ENCODE measurements at places on chromosomes 11 and 22.

DNA sequence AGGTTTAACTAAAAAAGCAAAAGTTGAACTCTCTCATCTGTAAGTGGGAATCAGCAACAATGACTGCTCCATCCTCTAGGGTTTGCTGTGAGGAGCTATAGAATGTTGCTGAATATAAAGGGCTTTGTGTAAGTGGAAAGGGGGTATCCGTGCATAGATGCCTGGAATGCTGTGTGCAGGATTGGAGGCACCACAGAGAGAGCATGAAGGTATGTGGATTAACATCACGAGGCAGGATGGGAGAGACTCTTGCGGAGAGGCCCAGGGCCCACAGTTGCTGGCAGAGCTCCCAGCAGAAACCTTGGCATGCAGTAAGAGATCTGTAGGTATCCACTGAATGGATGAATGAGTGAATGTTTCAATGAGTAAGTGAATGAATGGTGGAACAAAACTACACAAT lies 298.7 kb upstream of the DDI1 start:
- DNase-seq, result no peak

DNA sequence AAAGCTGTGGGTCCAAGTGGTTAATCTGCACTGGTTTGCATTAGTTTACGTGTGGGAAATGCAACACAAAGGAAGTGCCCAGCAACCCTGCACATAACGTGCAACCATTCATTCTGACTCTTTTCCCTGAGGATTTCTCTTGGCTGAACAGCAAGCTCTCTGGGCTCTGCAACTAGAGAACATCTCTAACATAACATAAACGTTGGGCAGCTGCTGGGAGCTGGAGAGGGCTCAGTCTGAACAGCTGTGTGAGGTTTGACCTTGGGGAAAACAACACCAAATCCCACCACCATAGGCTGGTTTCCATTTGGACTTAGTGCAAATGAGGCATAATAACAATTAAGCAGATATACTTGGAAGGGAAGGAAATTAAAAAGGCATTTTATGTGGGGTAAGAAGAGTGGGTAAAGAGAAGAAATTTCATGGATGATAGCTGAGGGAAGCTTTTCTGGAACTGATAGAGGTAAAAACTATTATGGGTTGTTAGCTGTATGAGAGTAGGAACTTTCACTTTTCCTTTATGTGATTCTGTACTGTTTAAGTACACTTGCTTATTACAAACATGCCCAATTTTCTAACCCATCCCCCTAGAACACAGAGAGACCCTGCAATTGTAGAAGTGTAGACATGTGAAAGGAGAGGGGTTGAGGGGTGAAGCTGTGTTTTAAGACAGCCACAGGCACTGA lies 76.2 kb downstream of the SNX19 start:
- DNase-seq, result no peak

DNA sequence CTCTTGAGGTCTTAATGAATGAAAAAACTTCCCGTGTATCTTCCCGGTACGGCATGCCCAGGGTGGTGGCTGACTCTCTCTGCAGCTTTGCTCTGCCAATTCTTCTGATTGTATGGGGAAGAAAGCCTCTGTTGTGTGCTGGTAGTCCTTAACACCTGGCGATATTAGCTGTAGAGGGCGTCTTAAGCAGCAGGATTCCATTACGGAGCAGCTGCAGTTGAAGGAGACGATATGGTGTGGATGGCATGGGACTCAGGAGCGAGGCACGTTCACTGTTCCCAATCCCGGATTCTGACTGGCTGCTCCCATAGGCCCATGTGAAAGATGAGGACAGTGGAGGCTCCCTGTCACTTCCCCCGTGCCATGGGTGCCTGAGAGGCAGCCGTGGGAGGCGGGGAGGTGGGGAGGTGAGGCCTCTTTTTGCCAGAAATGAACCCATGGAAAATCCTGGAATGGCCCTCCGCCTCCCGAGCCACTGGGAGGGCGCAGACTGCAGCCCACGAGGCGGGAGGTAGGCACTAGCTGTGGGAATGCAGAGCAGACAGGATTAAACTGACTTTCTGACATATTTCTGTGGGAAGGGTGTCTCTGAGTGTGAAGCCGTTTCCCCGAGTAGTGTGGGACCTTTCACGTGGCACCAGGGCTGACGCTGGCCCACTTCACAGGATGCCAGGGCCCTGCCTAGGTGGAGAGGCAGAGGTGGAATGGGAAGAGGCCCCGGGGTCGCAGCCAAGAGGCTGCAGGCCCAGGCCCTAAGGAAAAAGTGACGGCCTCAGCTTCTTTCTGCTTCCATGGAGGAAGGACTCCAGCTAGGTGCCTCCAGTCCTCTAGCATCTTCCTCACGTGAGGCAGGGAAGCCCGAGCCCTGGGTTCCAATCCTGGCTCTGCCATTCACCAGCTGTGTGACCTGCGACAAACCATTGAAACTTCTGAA lies 121.4 kb upstream of the CD82 start:
- no peak for DNase-seq

DNA sequence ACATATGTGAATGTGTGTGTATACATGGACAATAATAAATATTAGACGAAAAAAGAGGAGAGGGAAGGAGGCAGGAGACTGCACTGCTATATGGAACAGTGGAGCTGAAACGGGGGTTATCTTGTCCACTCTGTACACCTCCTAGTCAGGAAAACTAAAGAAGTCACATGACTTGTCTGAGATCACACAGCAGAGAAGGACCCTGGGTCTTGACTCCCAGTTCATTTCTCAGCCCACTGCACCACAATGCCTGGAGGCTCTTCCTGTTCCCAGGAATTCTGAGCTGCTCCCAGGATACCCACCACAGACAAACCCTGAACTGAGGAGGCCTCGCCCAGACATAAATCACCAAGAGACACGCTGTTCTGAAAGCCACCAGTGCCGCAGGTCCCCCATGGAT lies 349.6 kb downstream of the CTTN start:
- DNase-seq, result no peak

GRCh38 chr22:43566021-43566420 lies 154.2 kb downstream of the MPPED1 start:
- DNase-seq, result no peak

DNA sequence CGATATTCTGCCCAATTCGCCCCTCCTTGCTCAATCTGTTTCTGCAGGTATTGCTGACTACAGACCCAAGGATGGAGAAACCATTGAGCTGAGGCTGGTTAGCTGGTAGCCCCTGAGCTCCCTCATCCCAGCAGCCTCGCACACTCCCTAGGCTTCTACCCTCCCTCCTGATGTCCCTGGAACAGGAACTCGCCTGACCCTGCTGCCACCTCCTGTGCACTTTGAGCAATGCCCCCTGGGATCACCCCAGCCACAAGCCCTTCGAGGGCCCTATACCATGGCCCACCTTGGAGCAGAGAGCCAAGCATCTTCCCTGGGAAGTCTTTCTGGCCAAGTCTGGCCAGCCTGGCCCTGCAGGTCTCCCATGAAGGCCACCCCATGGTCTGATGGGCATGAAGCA lies 9.2 kb upstream of the SLC35E4 start:
- no peak for DNase-seq

DNA sequence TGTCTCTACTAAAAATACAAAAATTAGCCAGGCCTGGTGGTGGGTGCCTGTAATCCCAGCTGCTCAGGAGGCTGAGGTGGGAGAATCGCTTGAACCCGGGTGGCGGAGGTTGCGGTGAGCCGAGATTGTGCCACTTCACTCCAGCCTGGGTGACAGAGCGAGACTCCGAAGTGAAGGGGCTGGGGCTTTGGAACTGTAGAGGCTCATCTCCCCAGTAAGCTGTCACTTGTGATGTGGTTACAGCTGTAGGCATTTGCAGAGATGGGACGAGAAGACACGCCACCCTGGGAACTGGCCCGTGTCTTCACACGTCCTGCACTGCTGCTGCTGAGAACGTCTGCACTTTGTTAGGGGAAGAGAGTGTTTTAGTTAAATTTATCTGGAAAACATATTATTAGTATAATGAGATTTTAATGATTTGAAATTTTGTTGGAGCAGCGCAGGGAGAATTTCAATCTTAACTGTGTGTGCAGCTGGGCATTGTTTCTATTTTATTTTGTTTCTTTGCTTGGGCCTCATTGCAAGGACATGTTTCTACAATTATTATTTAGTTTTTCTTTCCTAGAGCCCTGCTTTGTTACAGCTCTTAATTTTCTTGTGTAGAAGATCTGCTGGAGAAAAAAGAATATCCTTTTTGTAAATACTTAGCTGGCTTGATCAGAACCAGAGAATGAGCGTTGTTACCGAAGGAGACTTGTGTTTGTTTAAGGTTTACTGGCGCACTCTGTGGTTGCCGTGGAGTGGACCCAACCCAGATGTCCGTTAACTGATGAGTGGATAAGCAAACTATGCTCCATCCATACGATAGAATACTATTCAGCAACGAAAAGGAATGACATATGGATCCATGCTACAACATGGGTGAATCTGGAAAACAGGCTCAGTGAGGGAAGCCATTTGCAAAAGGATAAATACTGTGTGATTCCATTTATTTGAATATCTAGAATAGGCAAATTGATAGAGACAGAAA lies 18.4 kb downstream of the PARVB start:
- no peak for DNase-seq

- DNase-seq, result no peak
These were observed 4.0 kb downstream of the LINC01488 start for GRCh38 chr11:69485337-69486041.

- DNase-seq, result peak; percentile 42
These were observed 1.1 kb upstream of the ADM start for GRCh38 chr11:10303558-10304363.

DNA sequence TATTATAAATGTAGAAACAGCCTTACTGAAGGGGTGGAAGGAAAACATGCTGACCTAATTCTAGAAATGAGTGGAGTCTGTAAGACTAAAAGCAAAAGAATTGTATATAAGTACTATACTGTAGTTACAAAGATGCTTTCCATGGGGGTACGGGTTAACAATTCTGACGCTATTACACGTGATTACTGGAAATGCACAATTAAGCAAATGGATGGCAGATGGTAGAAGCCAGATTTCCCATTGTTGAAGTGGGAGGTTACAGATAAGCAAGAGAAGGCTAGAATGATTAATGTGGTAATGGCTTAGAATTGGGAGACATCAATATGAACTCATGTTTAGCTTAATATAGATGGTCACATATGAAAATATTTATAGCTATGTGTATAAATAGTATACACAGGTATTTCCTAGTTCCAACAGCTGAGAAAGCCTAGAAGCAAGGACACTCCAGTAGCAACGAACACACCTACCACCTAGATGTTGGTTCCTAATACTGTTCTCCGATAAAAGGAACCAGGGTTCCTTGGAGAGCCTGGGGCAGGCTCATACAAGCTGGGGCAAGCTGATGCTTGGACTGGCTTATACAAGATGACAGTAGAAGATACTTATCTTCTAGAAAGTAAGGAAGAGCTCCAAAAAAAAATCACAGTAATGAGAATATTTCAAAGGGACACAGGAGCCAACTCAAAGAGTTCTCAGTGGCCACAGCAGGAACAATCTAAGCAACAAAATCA lies 13.5 kb downstream of the SMC1B start:
- no peak for DNase-seq

GRCh38 chr11:10351765-10352641 lies 47.1 kb downstream of the ADM start:
- DNase-seq, result no peak

DNA sequence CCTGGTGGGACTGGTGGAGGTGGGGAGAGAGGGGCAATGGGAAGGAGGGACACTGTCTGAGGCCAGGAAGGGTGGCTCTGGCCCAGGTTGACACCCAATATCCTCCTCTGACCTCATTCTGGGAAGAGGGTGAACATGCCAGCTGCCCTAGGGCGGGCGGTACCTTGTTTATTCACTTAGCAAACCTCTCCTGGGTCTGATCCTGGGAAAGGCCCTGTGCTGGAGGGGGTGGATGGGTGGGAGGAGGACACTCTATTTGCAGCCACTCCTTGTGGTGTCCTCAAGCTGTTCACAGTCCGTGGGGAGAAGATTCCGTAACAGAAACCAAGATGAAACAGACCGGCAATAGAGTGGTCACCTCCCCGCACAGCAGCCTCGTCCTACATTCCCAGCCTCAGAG lies 49.7 kb upstream of the EIF3D start:
- DNase-seq, result no peak

DNA sequence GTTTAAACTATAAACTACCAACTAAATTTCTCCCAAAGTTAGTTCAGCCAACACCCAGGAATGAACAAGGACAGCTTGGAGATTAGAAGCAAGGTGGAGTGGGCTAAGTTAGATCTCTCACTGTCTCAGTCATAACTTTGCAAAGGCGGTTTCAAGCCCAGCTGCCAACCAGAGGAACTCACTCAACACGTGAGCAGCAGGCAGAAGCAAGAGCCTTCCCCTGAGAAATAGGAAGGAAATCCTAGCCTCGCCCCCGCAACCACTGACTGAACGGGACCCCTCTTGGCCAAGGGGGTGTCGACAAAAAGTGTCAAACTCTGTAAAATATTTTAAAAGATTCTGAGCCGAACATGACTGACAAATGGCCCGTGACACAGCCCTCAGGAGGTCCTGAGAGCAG lies 4.4 kb upstream of the KRTAP5-9 start:
- DNase-seq, result no peak

- no peak for DNase-seq
These were observed 26.1 kb downstream of the CSTF3 start for GRCh38 chr11:33135216-33135615.

DNA sequence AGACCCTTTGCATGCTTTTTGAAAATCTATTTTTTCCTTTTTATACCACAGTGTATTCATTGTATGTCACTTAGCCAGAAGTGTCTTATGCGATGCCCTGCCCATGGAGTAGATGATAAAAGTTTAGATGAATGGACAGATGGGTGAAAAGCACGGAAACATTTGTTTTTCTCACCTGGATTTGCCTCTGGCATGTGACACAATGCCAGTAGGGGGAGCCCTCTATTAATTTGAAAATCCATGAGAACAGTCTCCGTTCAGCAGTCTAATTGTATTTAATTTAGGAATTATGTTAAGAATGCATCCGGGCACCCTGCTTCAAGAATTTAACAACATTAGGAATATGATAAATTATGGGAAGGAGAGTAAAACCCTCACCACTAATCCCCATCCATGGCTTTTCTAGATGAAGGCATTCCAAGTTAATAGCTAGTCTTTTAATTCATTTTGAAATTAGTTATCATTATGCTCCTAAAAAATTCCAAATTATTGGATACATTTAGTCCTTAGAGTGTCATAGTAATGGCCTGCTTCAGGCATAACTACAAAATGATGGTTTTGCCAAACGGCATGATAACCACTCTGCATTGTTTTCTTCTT lies 55.3 kb upstream of the ALKBH3 start:
- DNase-seq, result no peak

DNA sequence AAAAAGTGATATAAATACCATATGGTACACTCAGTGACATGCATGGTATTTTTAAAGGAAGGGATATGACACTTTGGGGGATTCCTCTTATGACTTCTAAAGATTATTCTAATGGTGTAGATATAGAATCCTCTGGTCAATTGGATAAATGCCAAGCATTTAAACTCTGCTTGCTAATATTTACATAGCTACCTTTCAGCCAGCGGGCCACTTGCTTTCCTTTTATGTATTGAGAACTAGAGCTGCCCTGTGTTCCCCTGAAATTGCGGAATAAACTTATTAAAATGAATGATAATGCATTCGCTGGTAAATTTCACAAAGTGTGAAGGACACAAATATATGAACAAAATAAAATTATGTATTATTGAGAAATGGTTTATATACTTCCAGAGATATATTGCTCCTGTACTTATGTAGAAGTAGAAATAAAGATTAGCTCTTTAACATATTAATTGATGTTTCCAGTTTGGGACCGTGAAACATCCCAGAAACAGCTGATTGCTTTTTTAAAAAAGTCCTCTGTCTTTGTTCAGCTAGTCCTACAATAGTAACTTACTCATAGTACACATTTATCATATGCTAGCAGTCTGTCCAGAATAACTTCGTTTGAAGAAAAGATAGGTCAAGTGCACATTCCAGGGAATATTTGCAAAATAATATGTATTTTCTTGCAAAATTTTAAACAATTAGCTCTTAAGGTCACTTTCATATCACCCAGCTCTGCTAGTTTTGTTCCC lies 40.1 kb upstream of the CARD18 start:
- DNase-seq, result no peak

Measured in CD4-positive, alpha-beta memory T cell (primary cell).